ENCODE measurements at places on chromosomes 2 and 18.

DNA sequence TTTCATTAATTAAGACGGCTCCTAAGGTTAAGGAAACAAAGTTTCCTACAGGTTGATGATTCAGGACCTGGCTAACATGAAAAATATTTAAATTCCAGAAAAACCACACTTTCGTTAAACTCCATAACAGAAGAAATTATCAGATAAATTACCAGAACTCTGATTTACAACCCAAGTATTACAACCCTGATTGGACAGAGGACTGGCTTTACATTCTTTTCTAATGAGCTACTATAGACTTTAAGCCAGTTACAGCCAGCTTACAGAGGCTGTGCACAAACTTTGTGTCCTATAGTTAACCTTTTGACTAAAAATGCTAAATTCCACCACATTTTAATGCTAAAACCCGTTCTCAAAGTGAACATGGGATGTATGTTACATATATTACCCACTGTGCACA is 458.6 kb downstream of the KCNJ3 start:
- no peak for DNase-seq

- DNase-seq, result no peak
These were observed 4.7 kb upstream of the IL1R2 start for GRCh38 chr2:101986804-101987740.

- DNase-seq, result no peak
These were observed 17.7 kb downstream of the MPP4 start for GRCh38 chr2:201680743-201681142.

- DNase-seq, result no peak
These were observed 22.5 kb upstream of the ACYP2 start for GRCh38 chr2:54092940-54093339.

DNA sequence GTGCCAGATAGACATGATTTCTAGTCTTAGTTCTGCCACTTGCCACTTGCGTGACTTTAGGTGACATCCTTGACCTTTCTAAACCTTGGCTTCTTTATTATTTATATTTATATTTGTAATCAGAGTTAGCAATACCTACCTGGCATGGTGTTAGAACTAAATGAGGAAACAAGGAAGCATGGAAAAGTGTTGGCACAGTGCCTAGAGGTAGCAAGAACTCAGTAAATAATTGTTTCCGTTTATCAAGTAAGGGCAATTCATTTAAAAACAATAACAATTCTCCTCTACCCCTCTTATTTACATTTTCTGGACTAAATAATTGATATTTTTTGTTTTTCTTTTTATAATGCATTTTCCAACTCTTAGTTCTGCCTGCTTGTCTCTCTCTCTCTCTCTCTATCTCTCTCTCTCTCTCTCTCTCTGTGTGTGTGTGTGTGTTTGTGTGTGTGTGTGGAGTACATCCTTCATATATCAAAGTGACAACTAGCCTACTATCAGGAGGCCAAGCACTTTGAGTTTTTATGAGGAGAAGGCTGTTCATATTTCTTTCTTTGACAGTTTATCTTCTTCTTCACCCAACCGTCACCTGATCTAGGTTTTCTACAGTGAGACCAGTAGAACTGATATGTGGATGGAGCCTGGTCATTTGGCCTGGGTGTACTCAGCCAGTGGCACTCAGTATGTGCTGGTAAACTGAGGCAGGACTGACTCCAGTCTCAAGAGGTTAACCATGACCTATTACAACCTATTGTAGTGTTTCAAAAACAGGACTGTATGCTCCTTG is 134.5 kb downstream of the LRRTM1 start:
- DNase-seq, result no peak

- DNase-seq, result no peak
These were observed 90.3 kb downstream of the PRPF40A start for GRCh38 chr2:152626911-152627339.

DNA sequence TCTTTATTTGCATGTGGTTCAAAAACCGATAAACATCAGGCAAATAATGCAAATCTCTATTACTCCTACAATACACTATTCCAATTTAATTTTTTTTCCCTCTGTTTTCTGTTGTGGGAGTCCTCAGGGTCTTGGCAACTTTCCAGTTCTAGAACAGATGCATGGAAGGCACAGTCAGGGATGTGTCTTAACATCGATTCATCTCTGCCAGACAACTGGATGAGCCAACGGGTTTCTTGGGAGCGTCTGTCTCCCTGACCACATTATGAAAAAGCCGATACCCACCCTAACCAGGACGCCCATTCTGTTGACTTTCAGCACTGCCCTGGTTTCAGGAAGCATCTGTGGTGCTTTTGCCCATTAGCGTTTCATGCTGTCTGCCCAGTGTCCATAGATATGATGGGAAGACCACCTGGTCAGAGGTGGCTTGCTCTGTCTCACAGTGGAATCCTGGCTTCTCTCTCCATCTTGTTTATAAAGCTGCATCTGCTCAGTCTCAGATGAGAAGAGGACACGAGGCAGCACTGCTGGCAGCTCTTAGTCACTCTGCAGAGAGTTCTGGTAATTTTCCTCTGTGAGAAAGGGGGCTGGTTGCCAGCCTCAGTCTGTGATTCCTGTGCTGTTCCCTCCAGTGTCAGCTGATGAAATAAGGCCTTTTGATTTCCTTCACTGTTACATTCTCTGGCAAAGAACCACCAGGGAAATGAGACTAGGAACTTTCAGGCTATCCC is 57.9 kb upstream of the KCNE4 start:
- no peak for DNase-seq

DNA sequence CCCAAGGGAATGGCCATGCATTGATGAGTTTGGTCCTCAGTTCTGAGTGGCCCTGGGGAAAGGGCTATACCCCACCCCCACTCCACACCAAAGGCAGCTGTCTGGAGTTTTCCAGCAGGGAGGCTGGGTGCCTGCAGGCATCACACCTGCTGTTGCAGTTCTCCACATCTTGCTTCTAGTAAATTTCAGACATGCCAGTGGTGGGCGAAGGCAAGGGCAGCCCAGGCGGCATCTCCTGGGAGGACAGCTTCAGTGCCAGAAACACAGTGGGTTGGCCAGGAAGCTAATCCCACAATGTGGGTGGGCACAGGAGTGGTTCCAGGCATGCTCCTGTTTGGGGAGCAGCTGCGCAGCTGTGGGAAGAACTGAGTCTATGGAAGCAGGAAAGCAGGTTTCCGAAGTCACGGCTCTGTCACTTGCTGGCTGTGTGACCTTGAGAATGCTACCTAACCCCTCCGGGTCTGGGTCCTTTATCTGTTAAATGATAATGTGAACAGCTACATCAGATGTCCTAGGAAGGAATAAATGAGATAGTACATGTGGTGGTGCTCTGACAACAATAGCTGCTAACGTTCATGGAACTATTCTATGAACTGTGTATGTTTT is 84.6 kb upstream of the SPTBN1 start:
- DNase-seq, result no peak

- no peak for DNase-seq
These were observed 27.2 kb downstream of the EIF2AK3 start for GRCh38 chr2:88600038-88600465.

DNA sequence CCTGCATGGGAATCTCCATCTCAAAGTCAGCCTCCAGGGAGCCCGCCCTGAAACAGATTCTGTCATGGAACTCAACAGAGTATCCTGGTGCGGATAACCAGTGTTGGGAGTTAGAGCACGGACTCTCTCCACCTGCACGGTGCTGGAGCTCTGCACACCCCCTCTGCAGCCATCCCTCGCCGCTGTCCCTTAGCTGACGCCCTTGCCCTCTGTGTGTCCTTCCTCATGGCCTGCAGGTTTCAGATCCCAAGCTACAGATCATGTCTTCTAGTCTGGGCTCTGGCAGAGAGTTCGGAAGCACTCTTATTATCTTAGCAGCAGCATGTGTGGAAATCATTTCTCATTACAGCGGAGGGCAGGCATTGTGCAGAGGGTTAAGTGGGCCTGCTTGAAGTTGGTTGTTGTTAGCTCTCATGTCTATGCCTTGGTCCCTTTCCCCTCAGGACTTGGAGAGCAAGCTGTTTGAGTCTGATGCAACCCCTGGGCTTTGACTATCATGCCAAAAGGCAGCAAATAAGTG is 26.0 kb downstream of the TMEM127 start:
- no peak for DNase-seq

GRCh38 chr2:160222546-160223283 is 22.6 kb upstream of the ITGB6 start:
- no peak for DNase-seq

DNA sequence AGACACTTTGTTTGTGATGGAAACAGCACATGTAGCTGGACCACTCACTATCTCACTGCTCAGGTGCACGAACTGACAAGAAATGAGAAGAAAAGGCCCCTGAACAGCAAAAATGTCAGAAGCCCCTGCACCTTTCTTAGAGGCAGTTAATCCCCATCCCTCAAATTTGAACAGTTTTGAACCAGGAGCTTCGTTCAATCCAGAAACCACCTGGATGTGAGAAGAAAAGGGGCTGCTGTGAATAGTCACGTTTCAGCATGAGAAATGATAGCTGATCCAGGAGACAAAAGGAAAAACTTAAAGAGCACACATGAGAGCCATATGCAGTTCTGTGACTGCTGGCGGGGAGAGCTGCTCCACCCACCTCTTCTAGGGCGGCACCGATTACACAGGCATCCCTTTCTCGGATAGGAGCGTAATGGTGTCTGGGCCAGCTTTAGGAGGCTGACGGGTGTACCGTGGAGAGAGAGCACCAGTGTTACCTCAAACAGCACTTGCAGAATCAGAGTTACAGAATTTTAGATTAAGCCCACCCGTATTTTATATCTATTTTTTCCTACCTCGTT is 117.0 kb upstream of the EML6 start:
- DNase-seq, result no peak

DNA sequence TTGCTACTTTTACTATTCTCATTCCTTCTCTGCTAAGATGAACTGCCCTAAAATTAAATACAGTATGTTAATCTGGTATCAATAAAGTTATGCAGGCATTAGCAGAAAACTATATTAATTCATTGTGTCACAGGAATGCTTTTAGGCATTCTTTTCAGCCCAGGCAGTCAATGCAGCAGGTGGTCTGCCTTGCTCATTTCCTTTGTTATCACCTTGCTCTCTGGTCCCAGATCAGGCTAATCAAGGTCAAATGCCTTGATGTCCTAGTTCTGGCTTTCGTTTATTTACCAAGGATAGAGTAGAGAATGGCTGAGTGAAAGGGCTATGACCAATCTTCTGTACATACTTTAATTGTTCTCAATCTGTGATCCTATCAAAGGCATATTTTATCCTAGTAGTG is 1023.6 kb downstream of the TMEM182 start:
- DNase-seq, result no peak

GRCh38 chr2:6392354-6392753 is 473.4 kb downstream of the CMPK2 start:
- DNase-seq, result no peak

GRCh38 chr2:113081488-113082210 is 13.9 kb downstream of the IL1F10 start:
- DNase-seq, result no peak

- DNase-seq, result no peak
These were observed 206.7 kb downstream of the EIPR1 start for GRCh38 chr2:3170792-3171455.

DNA sequence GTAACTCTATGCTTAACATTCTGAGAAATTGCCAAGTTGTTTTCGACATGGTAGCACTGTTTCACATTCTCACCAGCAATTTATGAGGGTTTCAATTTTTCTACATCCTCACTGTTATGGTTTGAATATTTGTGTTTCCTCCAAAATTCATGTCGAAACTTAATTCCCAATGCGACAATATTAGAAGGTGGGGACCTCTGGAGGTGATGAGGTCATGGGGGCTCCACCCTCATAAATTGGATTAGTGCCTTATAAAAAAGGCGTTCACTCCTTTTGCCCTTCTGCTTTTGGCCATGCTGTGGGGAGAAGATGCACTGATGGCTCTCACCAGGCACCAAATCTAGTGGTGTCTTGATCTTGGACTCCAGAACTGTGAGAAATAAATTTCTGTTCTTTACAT is 110.3 kb downstream of the HRH4 start:
- no peak for DNase-seq

- DNase-seq, result no peak
These were observed 232.1 kb downstream of the LOXHD1 start for GRCh38 chr18:46424898-46425297.

GRCh38 chr2:167582619-167583018 is 664.8 kb downstream of the STK39 start:
- no peak for DNase-seq

- no peak for DNase-seq
These were observed 202.8 kb upstream of the COPS8 start for GRCh38 chr2:236882930-236883329.

DNA sequence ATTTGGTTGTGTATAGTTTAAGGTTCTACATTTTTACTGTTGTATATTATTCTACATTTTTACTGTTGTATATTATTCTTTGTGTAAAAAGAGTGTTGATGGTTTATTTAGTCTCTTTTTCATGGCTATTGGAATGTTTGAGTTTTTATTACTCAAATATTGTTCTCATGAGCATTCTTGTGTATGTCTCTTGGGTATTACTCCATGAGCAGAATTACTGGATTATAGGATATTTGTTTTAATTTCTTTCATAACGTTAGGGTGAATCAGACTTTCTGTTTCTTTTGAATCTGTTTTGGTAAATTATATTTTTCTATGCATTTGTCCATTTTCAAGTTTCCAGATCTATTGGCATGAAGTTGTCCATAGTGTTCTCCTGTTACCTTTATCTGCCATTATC is 111.6 kb downstream of the DYNAP start:
- DNase-seq, result no peak

DNA sequence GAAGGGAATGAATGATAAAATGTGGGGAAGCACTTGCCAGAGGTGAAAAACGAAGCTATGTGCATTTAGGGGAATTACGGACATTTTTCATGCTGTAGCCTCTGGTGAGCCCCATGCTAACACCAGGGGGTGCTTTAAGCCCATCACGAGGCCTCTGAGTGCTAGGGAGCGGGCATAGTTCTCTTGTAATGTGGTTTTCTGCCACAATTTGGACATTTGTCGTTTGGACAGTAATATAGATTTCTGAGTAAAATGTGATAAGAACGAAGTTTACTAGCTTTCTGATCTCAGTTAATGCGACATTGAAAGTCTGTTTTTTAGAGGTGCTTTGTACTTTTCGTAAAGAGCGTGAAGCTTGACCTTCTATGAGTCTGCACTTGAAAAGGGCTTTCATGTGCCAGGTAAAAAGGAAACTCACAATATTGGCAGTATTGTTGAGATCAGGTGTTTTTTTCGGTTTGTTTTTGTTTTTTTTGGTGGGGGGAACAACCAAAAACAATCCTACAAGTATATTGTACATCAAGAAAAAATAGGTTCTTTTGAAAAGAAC is 50.6 kb downstream of the TRAF3IP1 start:
- DNase-seq, result no peak

DNA sequence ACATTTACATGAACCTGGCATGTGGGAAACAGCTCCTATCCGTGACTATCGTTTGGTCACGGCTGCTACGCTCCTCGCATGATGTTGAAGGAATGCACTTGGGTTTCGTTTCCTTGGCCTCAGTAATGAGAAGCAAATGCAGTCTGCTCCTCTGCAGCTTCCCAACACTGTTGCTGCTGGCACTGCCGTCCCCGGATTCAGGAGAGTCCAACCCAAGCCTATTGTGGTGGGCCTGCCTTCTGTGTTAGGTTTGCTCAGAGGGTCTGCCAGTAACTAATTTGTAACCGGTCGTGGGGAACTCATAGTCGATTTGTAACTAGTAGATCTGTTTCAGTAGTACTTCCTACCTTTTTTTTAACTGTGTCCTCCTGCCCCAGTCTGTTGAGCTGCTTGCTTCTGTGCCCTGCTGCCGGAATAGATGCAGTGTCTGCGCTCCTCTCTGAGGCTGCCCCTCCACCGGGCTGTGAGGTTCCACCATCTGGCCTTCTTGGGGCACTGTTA is 58.4 kb downstream of the WDSUB1 start:
- DNase-seq, result no peak

- no peak for DNase-seq
These were observed 571.1 kb downstream of the CPS1 start for GRCh38 chr2:211127501-211127900.
